Cardiac atrium fibroblast (primary cell): ENCODE measurements at places on chromosomes 13 and 19. TPM values are rescaled to one million over a fixed set of nuclear protein-coding genes. Genes with fewer than 3 reads are reported as not detected.

Gene ZNF317
- total RNA-seq = 11.2 TPM in 2 replicates

Gene ZNF101
- 4.3 and 5.3 TPM in 2 replicates for total RNA-seq

Gene ZNF98
- total RNA-seq = 1.3 TPM in 1 of 2 replicates, not detected in the other

Gene COL5A3
- total RNA-seq = 70.0 and 81.8 TPM in 2 replicates

Gene MLLT1
- 26.7 and 27.2 TPM in 2 replicates for total RNA-seq

Gene SLC27A5
- 11.0 and 12.8 TPM in 2 replicates for total RNA-seq

Gene AP1M2
- not detected in 2 replicates for total RNA-seq

Gene MLNR
- not detected in 2 replicates for total RNA-seq

Gene FXYD1
- 0.49 and 2.0 TPM in 2 replicates for total RNA-seq

Gene APOC1
- 14.9 and 38.3 TPM in 2 replicates for total RNA-seq

Gene MIR17HG
- total RNA-seq = 1.6 and 2.2 TPM in 2 replicates
